ENCODE measurements at places on chromosomes 6 and 20. TPM values are rescaled to one million over a fixed set of nuclear protein-coding genes. Genes with fewer than 3 reads are reported as not detected.

- H3K36me3 ChIP-seq: no peaks in the 10 kb centered on the region
- H3K4me3 ChIP-seq: no peak overlapping the region
- H3K27me3 ChIP-seq: no peaks in the 10 kb centered on the region
- DNase-seq: no peak
- no peak overlapping the region for H3K27ac ChIP-seq
- H3K4me1 ChIP-seq: no peaks in the 10 kb centered on the region
Observed at GRCh38 chr6:45351076-45351475, 22.9 kb downstream of the RUNX2 start.

- H3K27me3 ChIP-seq: no peaks in the 10 kb centered on the region
- no peak overlapping the region for H3K4me3 ChIP-seq
- no peak for DNase-seq
- no peaks in the 10 kb centered on the region for H3K4me1 ChIP-seq
Observed at GRCh38 chr6:112760831-112761230, 413.7 kb downstream of the RFPL4B start.

Gene RIMS1
- 0.56 TPM for total RNA-seq

DNA sequence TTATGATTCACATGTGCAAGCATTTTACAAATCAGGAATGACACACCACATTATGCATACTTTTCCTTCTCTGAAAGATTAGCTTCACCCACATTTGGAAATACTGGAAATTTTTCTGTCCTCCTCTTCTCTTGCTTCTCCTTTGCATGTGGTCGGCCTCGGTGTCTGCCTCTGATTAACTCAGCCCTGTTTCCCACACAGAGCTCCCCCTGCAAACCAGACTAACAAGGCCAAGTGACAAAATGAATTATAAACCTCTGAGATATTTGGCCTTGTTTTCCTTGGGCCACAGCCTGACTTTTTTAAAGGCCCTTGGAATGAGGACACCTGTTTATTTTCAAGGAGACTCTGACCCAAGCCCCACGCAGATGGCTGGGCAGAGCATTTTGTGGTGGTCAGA lies 9.0 kb upstream of the CCN6 start:
- DNase-seq: no peak
- H3K27ac ChIP-seq: no peak overlapping the region
- H3K4me1 ChIP-seq: no peaks in the 10 kb centered on the region
- H3K27me3 ChIP-seq: no peaks in the 10 kb centered on the region
- no peaks in the 10 kb centered on the region for H3K36me3 ChIP-seq
- H3K4me3 ChIP-seq: no peak overlapping the region

DNA sequence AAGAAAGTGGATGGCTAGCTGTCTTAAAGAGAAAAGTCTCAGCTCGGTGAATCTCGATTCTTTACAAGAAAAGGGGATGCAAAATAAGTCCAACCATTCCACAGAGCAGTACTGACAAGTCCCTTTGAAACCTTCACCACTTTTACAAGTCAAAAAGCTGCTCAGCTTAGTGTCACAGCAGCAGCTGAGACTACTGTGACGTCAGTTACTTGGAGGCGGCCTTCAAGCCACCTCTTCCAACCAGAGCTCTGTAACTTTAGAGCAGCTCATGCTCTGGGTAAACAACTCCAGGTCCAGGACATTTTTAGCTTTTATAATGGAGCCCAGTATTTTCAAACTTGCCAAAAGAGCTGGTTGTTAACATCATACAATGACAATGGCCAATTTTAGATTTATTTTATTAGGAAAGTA lies at the start of gene KIAA0408:
Gene KIAA0408 (minus strand): TSS at position 159 of the 411 bp plus-strand sequence. CDS start 5,408 bp downstream, outside the sequence.
- peak; percentile 33 for DNase-seq
- no peaks in the 10 kb centered on the region for H3K36me3 ChIP-seq
- no peak within 1 kb of the TSS for H3K4me3 ChIP-seq
- H3K4me1 ChIP-seq: no peaks in the 10 kb centered on the region
- no peaks in the 10 kb centered on the region for H3K27me3 ChIP-seq

Gene KHDC1
- 0.69 TPM for total RNA-seq

DNA sequence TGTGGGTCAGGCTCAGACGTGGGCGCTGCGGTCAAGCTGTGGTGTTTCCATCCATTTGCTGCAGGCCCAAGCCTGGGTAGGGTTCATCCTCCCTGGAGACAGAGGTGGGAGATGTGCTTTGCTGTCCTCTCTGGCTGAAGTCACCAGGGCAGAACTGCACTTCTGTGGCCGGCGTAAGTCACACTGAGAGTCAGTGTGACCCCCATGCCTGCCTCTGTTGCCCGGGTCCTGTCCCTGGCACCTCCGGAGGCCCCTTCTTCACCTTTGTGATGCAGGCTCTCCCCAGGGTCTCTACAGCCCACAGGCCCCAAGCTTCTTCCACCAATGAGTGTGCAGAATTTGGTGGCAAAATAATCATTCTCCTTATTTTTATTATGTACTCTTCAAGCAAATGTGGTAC lies 53.8 kb upstream of the DACT2 start:
- H3K4me3 ChIP-seq: no peak overlapping the region
- H3K4me1 ChIP-seq: no peaks in the 10 kb centered on the region
- no peaks in the 10 kb centered on the region for H3K27me3 ChIP-seq
- DNase-seq: no peak

DNA sequence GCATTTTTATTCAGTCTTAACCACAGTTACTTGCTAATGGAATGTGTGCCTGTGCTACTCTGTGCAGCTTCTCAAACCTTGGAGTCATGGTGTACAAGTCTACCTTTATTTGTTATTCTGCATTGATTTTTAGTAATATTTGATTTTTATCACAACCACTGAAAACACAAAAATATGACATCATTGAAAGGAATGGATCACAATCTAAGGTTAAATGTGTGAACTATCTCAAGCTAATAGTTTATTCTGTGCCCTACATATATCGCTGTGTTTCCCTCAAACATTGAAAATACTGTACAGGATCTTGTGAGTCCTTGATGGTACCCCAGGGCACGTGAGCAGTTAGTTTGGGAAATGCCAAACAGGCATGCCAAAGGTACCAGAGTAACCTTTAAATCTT lies 573.4 kb downstream of the FRK start:
- no peak overlapping the region for H3K27ac ChIP-seq
- H3K36me3 ChIP-seq: no peaks in the 10 kb centered on the region
- H3K4me1 ChIP-seq: no peaks in the 10 kb centered on the region
- no peak overlapping the region for H3K4me3 ChIP-seq
- no peak for DNase-seq
- no peaks in the 10 kb centered on the region for H3K27me3 ChIP-seq

Gene PFDN6
- 77.0 TPM for total RNA-seq

Gene TP53TG5
- 1.0 TPM for total RNA-seq

GRCh38 chr6:145977881-145978280 lies 13.7 kb upstream of the SHPRH start:
- H3K4me1 ChIP-seq: no peaks in the 10 kb centered on the region
- no peaks in the 10 kb centered on the region for H3K36me3 ChIP-seq
- no peaks in the 10 kb centered on the region for H3K27me3 ChIP-seq
- no peak overlapping the region for H3K4me3 ChIP-seq
- no peak overlapping the region for H3K27ac ChIP-seq

Gene SAPCD1
- 8.9 TPM for total RNA-seq

- H3K4me1 ChIP-seq: no peaks in the 10 kb centered on the region
- no peak overlapping the region for H3K27ac ChIP-seq
- H3K27me3 ChIP-seq: no peaks in the 10 kb centered on the region
- H3K36me3 ChIP-seq: no peaks in the 10 kb centered on the region
- H3K4me3 ChIP-seq: no peak overlapping the region
Observed at GRCh38 chr20:20664795-20665589, 47.5 kb downstream of the RALGAPA2 start.

DNA sequence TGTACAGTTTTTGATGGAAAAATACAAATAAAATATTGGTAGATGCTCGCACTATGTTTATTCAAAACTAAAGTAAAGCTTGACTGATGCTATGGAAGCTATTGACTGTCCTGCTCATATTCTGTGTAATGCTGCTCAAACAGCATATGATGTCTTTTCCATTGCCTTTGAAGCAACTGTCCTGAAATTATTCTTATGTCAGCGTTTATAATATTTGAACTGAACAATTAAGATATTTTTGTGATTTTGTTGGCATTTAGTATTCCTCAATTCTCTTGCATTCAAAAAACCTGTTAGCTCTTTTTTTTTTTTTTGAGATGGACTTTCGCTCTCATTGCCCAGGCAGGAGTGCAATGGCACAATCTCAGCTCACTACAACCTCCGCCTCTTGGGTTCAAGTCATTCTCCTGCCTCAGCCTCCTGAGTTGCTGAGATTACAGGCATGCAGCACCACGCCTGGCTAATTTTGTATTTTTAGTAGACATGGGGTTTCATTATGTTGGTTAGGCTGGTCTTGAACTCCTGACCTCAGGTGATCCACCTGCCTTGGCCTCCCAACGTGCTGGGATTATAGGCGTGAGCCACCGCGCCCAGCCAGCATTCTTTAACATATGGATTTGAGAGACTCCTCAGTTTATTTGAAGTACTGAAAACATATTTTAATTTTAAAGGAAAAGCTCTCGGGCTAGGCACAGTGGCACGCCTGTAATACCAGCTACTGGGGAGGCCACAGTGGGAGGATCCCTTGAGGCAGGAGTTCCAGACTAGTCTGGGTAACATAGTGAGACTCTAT lies 5.3 kb upstream of the DNAAF9 start:
- H3K27me3 ChIP-seq: peaks cover 12% of the 10 kb centered on the region
- H3K27ac ChIP-seq: no peak overlapping the region
- peaks cover 4% of the 10 kb centered on the region for H3K4me1 ChIP-seq
- no peaks in the 10 kb centered on the region for H3K36me3 ChIP-seq

DNA sequence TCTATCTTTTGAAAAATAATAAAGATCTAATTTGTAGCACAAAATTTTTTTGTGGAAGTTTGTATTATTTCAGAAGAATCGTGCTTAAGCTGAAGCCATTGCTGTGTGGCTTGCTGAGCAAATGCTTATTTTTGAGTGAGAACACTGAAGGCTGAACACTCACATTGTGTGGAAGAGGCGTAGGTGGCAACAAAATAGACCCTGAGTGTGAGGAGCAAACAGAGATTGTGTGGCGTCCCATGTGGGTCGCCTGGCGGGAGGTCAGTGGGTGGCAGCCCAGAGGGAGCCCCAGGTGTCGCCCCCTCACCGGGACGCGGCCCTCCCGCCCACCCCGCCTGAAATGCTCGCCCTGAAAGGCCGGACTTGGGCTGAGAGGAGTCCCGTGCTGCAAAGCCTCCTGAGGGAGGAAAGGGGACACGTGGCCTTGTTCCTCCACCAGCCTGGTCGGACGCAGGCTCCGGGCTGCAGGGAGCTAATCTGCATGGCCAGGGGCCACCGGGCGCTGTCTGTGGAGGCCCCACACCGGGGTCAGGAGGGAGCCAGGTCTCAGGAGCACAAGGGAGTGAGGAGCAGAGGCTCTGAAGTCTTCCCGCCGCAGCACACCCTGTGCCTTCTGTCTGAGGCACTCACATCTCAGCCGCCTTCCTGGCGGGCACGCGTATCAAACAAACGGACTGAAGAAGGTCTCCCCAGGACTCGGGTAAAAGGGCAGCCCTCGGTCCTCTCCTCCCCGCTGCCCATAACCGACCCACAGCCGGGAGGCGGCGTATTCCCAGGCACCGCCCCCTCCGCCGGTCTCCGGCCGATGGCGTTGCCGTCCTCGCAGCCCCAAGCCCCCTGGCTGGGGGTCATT lies 15.9 kb downstream of the DDO start:
- no peak for DNase-seq
- H3K27ac ChIP-seq: no peak overlapping the region
- H3K27me3 ChIP-seq: no peaks in the 10 kb centered on the region
- H3K4me3 ChIP-seq: peak overlapping the region; percentile 38
- no peaks in the 10 kb centered on the region for H3K36me3 ChIP-seq
- H3K4me1 ChIP-seq: no peaks in the 10 kb centered on the region

GRCh38 chr20:43583982-43584432 lies 6.7 kb upstream of the IFT52 start:
- no peaks in the 10 kb centered on the region for H3K4me1 ChIP-seq
- DNase-seq: peak; percentile 44
- H3K36me3 ChIP-seq: no peaks in the 10 kb centered on the region
- H3K27me3 ChIP-seq: no peaks in the 10 kb centered on the region

Gene BMP6
- total RNA-seq: 0.62 TPM

Gene CCDC170
- 0.77 TPM for total RNA-seq

- DNase-seq: peak; percentile 77
- H3K4me3 ChIP-seq: no peak overlapping the region
- no peak overlapping the region for H3K27ac ChIP-seq
- H3K36me3 ChIP-seq: no peaks in the 10 kb centered on the region
- H3K27me3 ChIP-seq: no peaks in the 10 kb centered on the region
- H3K4me1 ChIP-seq: peaks cover 4% of the 10 kb centered on the region
Observed at GRCh38 chr6:167806061-167806700, 20.5 kb upstream of the AFDN start.

Gene BANF2
- not detected for total RNA-seq

DNA sequence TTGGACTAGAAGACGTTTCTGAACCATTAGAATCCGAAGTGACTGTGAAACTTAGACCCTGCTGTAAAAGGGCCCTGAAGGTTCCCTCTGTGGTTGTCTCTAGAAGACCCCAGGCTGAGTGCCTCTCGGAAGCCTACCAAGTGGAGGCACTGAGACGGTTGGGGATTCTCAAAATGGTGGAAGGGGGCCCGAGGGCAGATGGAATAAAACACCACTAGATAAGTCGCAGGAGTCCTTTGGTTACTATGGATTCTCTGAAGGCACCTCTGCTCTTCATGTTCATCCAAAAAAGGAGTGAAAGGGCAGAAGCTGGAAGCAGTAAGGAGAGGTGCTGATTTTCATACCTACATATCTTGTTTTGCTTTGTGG lies 4.0 kb upstream of the TFAP2D start:
- no peak overlapping the region for H3K27ac ChIP-seq
- H3K4me1 ChIP-seq: no peaks in the 10 kb centered on the region
- peaks cover under 1% of the 10 kb centered on the region for H3K27me3 ChIP-seq
- DNase-seq: no peak

Gene PLCB4
- total RNA-seq: 39.4 TPM

- H3K4me3 ChIP-seq: no peak overlapping the region
- no peak overlapping the region for H3K27ac ChIP-seq
- no peak for DNase-seq
- no peaks in the 10 kb centered on the region for H3K36me3 ChIP-seq
Observed at GRCh38 chr6:144264270-144265060, 20.7 kb upstream of the UTRN start.

- H3K4me3 ChIP-seq: no peak overlapping the region
- H3K36me3 ChIP-seq: no peaks in the 10 kb centered on the region
- DNase-seq: no peak
- no peak overlapping the region for H3K27ac ChIP-seq
- no peaks in the 10 kb centered on the region for H3K4me1 ChIP-seq
Observed at GRCh38 chr6:141607956-141608355, 524.8 kb upstream of the GJE1 start.

DNA sequence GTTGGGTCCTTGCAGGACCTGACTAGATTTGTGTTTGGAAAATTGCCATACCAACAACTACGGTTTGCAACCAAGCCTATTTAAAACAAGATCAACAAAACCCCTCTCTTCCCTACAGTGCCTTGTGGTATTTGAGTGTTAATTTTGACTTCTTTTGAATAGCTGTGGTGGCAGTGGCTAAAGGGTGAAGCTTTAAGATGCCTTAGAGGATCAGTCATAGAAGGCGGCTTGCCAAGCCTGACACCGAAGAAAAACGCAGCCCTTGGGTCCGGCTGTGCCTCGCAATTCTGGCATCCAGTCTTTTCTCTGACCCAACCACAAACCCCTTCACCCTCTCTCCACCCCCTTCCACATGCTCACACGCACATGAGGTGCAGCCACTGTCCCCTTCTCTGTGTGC lies 32.6 kb downstream of the BMP6 start:
- H3K36me3 ChIP-seq: no peaks in the 10 kb centered on the region
- no peaks in the 10 kb centered on the region for H3K4me1 ChIP-seq
- no peak overlapping the region for H3K4me3 ChIP-seq
- no peak overlapping the region for H3K27ac ChIP-seq
- H3K27me3 ChIP-seq: no peaks in the 10 kb centered on the region

GRCh38 chr6:43492673-43493072 lies 15.3 kb downstream of the TJAP1 start:
- H3K27me3 ChIP-seq: no peaks in the 10 kb centered on the region
- H3K36me3 ChIP-seq: no peaks in the 10 kb centered on the region
- no peaks in the 10 kb centered on the region for H3K4me1 ChIP-seq
- no peak overlapping the region for H3K4me3 ChIP-seq
- no peak for DNase-seq

Gene SPDEF
- 71.0 TPM for total RNA-seq

Data from colonic mucosa (tissue), 4 donors.